ENCODE measurements at places on chromosomes 11 and 22.

DNA sequence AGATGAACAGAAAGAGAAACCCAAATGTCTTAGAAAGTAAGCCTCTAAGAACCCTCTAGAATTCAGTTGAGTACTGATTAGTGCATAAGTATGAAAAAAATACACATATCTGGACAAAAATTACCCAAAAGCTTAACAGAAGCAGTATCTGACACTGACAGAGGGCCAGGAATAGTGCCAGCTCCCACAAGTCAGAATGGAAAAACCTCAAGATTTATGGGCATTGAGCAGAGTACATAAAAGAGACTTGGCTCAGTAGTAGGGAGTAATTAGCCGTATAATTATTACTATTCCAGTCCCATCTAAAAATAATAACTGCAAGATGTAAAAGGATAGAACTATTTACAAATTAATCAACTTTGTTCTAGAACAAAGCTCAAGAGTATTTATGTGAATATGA, 834.5 kb downstream of the FAM181B start:
- DNase-seq, result no peak

DNA sequence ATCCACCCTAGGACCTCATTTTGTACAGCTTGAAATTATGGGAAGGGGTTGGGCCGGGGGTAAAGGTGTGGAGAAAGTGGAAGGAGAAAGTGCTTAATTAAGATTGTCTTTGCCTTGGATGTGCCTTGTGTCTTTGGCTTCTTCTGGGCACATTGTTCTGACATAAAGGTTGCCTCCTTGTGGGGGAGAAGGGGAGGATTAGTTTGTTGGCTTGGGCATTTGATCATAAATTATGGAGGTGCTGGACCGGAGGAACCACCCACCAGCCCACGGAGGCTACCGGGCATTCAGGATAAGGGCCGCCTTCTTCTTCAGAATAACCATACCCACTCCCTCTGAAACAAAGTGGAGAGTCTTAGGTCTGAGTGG, 1.3 kb downstream of the PAFAH1B2 start:
- DNase-seq, result no peak

- no peak for DNase-seq
These were observed 85.2 kb upstream of the RTL6 start for GRCh38 chr22:44583061-44583760.

- DNase-seq, result no peak
These were observed 32.2 kb downstream of the C22orf31 start for GRCh38 chr22:29029202-29030000.

DNA sequence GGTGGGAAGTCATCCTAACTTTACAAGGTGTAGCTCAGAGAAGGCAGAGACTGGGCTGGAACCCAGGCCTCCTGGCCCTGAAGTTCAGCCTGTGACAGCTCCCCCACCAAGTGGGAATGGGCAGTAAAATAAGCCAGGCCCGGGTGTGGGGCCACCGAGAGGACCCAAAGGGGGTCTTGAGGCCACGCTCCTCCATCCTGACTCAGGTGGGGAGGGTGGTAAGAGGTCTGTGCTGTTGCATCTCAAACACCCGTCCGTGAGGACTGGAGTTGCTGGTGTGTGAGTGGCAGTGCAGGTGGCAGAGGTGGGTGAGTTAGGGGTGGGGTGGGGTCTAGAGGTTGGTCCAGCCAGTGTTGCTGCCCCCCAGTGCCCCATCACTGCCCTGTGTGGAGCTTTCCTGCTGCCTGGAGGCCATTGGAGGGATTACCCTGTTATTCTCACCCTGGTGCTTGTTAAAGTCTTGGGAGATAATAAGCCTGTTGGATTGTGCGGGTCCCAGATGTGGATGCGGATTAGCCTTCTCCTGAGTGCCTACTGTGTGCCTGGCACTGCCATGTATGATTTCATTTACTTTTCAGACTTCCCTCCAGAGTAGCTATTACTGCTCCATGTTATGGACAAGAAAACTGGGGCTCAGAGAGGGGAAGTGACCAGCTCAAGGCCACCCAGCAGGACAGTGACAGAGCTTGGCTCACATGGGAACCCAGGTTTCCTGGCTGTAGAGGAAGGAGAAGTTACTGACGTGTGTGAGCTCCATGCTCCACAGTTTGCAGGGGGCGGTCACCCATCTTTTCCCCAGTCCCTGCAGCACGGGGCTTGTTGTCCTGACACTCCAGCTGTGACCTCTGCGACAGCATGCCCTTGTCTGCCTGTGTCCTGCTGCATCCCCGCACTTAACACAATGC, 12.9 kb downstream of the SERPINH1 start:
- no peak for DNase-seq

DNA sequence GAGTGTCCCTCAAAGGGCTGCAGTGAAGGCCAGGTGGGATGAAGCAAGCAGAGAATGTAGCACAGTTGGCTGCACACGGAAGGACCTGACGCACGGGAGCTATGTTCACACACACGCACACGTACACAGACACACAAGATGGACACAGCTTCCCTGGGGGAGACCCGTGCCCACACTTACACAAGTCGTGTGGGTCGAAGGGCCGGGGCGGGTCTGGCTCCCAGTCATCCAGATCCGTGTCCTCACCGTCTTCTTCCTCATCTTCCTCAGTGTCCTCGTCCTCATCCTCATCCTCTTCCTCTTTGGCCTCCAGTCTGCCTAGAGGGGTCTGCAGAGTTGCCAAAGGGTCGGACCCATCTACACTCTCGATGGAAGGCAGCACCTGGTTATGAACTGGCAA, 51.6 kb upstream of the NFRKB start:
- no peak for DNase-seq

DNA sequence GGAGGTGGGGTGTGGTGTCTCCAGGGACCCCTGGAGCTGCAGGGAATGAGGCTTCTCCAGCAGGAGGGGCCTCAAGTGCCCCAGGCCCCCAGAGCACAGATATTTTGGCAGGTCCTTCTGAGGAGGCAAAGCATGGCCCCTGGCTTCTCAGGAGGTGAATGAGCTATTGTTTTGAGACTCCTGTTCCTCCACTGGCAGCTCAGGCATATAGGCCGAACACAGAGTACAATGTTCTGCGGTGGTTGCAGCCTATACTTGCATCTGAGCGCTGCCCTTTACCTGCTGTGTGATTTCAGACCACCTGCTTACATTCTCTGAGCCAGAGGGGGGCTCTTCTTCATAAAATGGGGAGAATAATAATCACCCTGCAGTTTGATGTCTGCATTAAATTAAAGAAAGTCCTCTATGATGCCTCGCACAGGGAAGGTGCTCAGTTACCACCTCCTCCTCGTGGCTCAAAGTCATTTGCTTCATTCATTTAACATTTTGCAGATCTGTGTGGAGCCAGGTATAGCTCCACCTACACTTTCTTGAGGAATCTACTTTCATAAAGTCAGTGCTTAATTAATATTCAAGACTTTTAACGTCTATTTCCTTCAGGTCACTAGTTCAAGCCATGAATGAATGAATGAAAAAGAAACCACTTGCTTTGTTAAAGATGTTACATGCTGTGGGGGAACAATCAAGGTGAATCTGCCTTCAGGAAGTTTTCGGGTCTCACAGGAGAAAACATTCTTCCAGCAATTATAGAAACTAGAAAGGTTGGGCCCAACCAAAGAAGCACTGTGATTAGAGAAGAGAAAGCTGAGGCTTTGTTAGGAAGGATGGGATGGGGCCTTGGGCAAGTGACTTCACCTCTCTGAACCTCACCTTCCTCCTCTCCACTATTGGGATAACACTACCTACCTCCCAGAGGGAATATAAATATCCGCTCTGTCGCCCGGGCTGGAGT, 68.4 kb downstream of the ADAMTS15 start:
- DNase-seq, result no peak

DNA sequence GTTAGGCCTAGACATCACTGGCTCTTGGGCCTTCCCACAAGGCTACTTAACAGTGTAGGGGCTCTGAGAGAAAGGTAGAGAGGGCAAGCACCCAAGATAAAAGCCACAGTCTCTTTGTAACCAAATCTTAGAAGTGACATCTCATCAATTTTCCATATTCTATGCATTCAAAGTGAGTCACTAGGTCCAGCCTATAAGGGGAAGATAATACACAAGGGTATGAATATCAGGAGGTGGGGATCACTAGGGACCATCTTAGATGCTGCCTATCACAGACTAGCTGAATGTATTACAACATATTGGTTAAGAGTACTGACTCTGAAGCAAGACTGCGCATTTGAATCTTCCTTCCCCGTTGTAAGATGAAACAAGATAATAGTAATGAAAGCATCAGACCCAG, 144.1 kb downstream of the RBFOX2 start:
- DNase-seq, result no peak

DNA sequence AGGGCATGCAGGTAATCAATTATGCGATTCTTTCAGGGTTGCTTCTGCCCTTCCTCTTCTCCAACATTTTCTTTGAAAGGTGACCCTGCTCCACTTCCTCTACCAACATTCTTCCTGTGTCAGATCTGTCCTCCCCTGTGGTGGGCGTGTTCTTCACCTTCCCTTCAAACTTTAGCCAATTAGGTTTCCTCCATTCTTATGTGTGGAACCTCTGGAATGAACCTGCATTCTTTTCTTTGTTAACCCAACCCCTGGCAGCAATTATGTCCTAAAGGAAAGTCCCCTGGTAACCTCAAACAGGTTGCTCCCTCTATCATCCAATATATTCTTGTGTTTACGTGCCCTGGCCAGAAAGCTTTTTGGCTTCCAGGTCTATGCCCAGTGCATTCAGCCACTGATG, 22.4 kb downstream of the KIRREL3 start:
- DNase-seq, result no peak

- DNase-seq, result no peak
These were observed 832.2 kb downstream of the NTM start for GRCh38 chr11:132202621-132203020.

GRCh38 chr22:27487600-27488452, 313.7 kb downstream of the MN1 start:
- DNase-seq, result no peak

- no peak for DNase-seq
These were observed 55.4 kb downstream of the ST14 start for GRCh38 chr11:130214861-130215530.

DNA sequence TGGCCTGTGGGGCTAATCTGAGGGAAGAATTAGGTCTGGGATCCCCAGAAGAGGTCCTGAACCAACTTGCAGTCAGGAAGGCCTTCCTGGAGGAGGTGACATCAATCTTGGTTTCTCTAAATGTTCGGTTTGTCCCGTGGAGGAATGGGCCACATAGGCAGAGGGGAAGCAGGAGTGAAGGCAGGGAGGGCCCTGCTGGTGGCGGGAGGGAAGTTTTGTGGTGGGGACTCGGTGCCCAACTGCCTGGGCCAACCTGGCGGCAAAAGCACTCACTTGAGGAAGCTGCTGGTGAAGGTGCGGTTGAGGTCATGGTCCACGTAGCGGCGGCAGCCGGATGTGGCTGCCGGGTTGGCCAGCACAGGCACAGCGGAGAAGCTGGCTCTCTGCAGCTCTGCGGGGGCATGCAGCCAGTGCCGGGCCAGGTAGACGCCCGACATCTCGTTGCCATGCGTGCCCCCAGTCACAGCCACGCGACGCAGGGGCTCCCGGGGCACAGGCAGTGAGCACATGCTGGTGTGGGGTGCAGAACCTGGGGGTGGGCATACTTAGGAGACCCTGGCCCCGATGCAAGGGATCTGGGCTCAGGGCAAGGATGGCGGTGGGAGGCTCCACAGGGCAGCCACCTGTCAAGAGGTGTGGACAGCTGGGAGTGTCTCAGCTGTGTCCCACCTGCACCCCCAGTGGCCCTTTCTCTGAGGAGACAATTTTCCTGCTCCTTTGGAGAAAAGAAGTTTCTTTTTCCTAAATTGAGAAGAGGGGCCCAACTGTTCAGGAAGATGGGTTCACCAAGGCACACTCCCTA, 3.8 kb downstream of the ACY3 start:
- no peak for DNase-seq

- no peak for DNase-seq
These were observed 27.7 kb downstream of the EMID1 start for GRCh38 chr22:29233277-29233877.

All from stimulated activated CD4-positive, alpha-beta T cell treated with anti-CD3 and anti-CD28 coated beads, Interleukin-1b, Interleukin-23, amount 100 ng/mL, for 48 hours (primary cell).